Mesothelial cell of epicardium (in vitro differentiated cells): ENCODE measurements at places on chromosomes 11 and 22. TPM values are rescaled to one million over a fixed set of nuclear protein-coding genes. Genes with fewer than 3 reads are reported as not detected.

Gene OR2AG1
- not detected in 3 replicates for total RNA-seq

Gene SCGB1A1
- not detected in 3 replicates for total RNA-seq

Gene IZUMO1R
- total RNA-seq: not detected in 3 replicates

Gene TSPAN4
- total RNA-seq: 94.1 to 98.8 TPM (median 96.6 TPM) in 3 replicates

Gene HPX
- total RNA-seq: 5.2 to 9.9 TPM (median 9.5 TPM) in 3 replicates

Gene GRIA4
- 144 to 156 TPM (median 156 TPM) in 3 replicates for total RNA-seq

Gene PIH1D2
- total RNA-seq: 1.2 to 1.9 TPM (median 1.3 TPM) in 3 replicates

Gene NAGA
- total RNA-seq: 19.4 to 20.7 TPM (median 19.5 TPM) in 3 replicates

Gene KDM4D
- 2.0 to 2.6 TPM (median 2.2 TPM) in 3 replicates for total RNA-seq

Gene CCDC82
- total RNA-seq: 25.6 to 27.0 TPM (median 25.8 TPM) in 3 replicates

Gene ENTHD1
- not detected in 3 replicates for total RNA-seq

Gene SPTBN2
- total RNA-seq: 62.0 to 63.4 TPM (median 62.4 TPM) in 3 replicates

Gene OR4D6
- not detected in 3 replicates for total RNA-seq

Gene RCN1
- 183 to 190 TPM (median 189 TPM) in 3 replicates for total RNA-seq

Gene SYT12
- total RNA-seq: 0.24 to 0.40 TPM (median 0.34 TPM) in 3 replicates

Gene PATE4
- not detected in 3 replicates for total RNA-seq

Gene TMEM225
- not detected in 3 replicates for total RNA-seq

Gene POU2AF2
- total RNA-seq: not detected in 3 replicates

Gene TENM4
- total RNA-seq: 177 to 187 TPM (median 181 TPM) in 3 replicates

Gene OR2AG2
- 0.11 to 0.29 TPM (median 0.27 TPM) in 3 replicates for total RNA-seq

Gene C11orf87
- total RNA-seq: 0.80 to 0.88 TPM (median 0.86 TPM) in 3 replicates

Gene WBP2NL
- total RNA-seq: not detected in 3 replicates

Gene RAB38
- 44.3 to 48.4 TPM (median 46.7 TPM) in 3 replicates for total RNA-seq

Gene B3GAT3
- 48.1 to 56.4 TPM (median 52.6 TPM) in 3 replicates for total RNA-seq

Gene C11orf21
- 0.25 to 0.29 TPM (median 0.27 TPM) in 3 replicates for total RNA-seq

Gene IL17REL
- total RNA-seq: 0.29 to 0.31 TPM (median 0.31 TPM) in 3 replicates

Gene MS4A7
- not detected in 3 replicates for total RNA-seq

Gene CHEK1
- total RNA-seq: 23.3 to 25.9 TPM (median 24.7 TPM) in 3 replicates

Gene OR4A16
- not detected in 3 replicates for total RNA-seq

Gene GLYAT
- not detected in 3 replicates for total RNA-seq

Gene SCUBE1
- 16.2 to 19.4 TPM (median 19.3 TPM) in 3 replicates for total RNA-seq

Gene SLC5A1
- total RNA-seq: not detected in 3 replicates
